ENCODE measurements at places on chromosomes 5 and 9.

DNA sequence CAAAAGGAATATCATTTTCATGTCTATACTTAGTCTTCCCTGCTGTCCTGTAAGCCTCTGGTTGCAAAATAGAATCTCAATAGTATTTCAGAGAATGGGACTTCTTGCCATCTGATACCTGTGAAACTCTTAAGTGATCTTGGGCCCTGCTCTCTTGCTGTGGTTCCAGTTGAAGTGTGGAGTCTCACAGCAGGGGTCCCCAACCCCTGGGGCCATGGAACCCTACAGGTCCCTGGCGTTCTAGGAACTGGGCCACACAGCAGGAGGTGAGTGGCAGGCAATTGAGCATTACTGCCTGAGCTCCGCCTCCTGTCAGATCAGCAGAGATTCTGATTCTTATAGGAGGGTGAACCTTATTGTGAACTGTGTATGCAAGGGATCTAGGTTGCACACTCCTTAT lies 65.9 kb downstream of the ZSWIM6 start:
- no peak for DNase-seq

GRCh38 chr5:57166276-57166675 lies 7.6 kb upstream of the GPBP1 start:
- DNase-seq: no peak

- DNase-seq: no peak
These were observed 38.4 kb downstream of the AGTPBP1 start for GRCh38 chr9:85703398-85703797.

GRCh38 chr9:22143799-22144625 lies 134.9 kb upstream of the CDKN2B start:
- DNase-seq: no peak

- DNase-seq: no peak
These were observed 1021.9 kb downstream of the CDH12 start for GRCh38 chr5:21831145-21831787.

DNA sequence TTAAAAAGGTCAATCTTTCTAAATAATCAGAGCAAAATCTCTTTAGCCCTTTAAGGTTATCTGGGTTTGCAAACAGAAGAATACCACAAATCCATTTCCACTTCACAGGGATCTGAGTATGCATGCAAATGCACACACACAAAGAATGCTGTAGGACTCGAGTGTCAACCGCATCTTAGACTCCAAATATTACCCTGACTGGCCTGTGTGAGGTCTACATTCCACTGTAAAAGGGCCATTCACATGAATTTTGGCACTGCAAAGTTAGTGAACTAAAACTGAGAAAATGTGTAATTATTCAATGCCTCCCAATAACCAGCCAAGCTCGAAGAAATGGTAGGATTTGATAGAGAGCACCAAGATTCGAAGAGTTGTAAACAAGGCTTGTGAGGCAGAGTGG lies 199.9 kb downstream of the AGTPBP1 start:
- no peak for DNase-seq

All from fibroblast of the conjunctiva (primary cell).